SHP77 (cell line): ENCODE measurements at places on chromosomes 3 and 15.

GRCh38 chr3:151377768-151378385, 6.7 kb downstream of the P2RY12 start:
- no peak for DNase-seq

DNA sequence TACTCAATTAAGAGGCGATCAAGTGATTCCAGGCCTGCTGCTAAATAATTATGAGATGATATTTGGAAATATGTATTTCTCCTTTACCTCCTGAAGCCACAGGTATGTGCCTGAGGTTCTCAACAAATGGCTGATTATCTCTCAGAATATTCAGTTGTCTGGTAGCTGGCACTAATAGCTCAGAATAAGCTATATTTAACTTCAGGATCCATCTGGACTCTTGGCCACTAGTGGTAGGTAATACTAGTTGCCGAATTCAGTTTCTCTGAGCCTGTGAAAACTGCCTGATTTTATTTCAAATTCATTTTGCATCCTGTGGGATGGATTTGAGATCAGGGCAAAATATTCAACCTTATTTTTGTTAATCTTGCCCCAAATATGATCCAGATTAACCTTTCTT, 499.0 kb downstream of the DIPK2A start:
- no peak for DNase-seq

DNA sequence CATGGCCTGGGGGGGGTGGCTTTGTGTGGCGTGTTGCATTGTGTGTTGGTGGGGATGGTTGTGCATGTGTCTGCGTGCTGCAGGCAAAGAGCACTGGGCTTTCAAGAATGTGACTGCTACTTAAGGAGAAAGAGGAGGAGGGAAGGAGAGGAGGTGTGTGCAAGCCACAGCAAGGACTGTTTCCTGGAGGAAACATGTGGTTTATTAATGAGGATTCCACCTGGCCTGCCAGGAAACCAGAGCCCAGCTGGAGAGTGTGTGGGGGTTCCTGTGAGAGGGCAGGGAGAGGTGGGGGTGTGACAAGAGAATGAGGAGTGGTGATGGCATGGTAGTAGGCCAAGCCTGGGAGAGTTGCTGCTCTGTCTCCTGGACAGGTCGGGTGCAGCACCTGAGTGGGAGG, 258.1 kb upstream of the ROPN1 start:
- DNase-seq: no peak

- no peak for DNase-seq
These were observed 314.0 kb upstream of the WNT5A start for GRCh38 chr3:55801068-55801467.

GRCh38 chr3:63912768-63913588, 795 bp upstream of the SCAANT1 start:
- DNase-seq: peak; percentile 10

GRCh38 chr3:95352471-95352870, 1289.6 kb downstream of the NSUN3 start:
- no peak for DNase-seq

- no peak for DNase-seq
These were observed 154.5 kb upstream of the SATB1 start for GRCh38 chr3:18579661-18580060.

DNA sequence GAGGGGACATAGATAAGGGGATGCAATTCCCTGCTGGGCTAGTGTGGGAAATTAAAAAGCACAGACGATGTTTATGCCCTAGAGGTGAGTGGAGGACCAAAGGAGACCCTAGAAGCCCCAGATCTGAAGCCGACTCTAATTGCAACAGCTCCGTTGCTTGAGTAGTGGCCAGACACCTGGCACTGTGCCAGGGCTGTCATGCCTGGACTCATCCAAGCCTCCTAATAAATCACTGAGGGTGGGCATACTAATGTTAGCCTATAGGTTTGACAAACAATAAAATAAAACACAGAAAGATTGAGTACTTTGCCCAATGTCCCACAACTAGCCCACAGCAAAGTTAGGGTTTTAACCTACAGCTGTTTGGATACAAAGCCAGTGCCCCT, 25.4 kb upstream of the MRPS22 start:
- DNase-seq: peak; percentile 5

DNA sequence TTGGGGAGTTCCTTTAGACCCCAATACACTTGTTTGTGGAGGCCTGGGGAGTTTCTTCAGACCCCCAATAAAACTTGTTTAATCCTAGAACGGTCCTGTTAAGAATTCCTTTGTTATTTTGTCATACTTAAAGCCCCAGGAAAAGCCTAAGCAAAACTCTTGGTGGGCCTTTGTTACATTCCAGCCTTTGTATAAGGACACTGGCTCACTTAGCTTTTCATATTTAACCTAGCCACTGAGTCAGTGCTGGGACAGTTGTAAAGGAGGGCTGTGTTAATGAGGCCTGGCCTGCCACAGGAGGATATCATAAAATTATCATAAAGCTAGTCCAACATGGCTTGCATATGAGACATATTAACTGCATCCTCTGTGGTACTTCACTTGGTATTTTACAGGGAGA, 760.1 kb downstream of the ZNF385D start:
- no peak for DNase-seq

GRCh38 chr15:57405133-57405532, 28.8 kb downstream of the CGNL1 start:
- no peak for DNase-seq

DNA sequence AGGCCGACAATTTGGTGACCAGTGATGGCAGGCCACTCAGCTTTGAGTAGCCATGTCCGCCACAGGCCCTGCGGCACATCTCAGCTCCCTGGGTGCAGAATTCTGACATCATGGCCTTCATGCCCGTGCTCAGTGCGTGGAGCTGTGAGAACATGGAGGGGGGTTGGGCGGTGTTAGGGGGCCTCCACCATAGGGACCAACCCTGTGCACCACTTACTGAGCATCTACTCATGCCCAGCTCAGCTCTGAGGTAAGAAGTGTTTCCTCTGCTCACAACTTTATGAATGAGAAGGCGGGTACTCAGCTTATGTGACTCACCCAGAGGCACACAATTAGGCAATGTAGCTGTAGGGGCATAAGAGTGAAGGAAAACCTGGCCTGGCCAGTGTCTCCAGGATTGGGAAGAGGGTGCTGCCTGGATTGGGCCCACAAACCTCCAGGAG, 10.5 kb downstream of the ACOX2 start:
- peak; percentile 21 for DNase-seq

- DNase-seq: no peak
These were observed 227.9 kb upstream of the NR2F2 start for GRCh38 chr15:96102631-96103030.

DNA sequence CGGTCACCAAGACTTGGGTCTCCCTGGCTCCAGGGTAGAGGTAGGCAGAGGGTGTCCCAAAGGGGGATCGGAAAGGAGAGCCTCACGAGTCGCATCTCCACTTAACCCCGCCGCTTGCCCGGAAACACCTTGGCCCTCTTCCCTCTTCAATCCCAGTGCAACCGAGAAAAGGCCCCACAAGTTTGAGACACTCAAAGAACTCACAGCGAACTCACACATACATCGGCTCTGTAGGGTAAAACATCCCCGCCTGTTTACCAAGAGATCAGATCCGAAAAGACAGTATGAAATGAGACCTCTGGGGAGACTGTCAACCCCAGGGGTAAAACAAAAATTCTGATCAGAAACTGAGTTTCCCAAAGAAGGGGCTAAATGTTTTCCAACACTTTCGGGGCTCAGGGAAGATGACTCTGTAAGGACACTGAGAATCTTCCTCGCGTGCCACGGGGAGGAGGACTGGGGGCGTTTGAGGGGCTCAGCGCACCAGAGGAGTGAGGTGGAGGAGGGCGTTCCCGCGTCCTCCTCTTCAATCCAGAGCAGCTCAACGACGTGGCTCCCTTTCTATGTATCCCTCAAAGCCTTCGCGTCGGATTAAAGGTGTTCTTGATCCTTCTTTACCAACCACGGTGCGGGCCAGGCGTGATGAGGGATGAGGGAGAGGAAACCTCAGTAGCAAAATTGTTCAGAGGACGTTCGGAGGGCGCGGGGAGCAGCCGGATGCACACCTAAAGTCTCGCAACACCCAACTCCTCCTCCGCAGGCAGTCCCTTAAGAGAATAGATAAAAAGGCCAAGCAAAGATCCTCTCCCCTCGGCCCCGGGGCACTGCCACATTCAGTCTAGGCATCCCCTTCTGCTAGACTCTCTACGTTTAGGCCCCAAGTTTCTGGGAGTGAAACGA, 3.7 kb downstream of the WNT5A start:
- DNase-seq: no peak

DNA sequence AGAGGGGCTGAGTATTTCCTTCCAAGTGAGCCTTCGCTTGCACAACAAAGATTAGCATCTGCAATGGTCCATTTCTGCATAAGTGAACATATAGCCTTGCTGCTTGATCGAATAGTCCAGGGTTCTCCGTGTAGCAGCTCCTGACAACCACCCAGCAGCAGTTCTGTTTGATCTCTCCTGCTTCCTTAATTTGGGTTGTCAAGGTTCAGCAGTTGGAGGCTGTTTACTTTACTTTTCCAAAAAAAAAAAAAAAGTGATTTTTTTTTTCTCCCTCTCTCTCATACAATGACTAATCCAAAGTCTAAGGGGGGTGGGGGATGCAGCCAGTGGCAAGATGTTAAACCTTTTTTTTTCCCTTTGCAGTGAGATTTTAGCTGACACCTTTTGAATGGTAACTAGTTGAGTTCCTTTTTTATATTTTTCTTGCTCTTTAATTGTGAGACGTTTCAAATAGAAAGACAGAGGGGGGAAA, 3.6 kb downstream of the FOXP1 start:
- no peak for DNase-seq
